AG04450 (cell line): ENCODE measurements at places on chromosomes 16 and 17.

- no peak for DNase-seq
These were observed 18.2 kb downstream of the CASC3 start for GRCh38 chr17:40158438-40159013.

DNA sequence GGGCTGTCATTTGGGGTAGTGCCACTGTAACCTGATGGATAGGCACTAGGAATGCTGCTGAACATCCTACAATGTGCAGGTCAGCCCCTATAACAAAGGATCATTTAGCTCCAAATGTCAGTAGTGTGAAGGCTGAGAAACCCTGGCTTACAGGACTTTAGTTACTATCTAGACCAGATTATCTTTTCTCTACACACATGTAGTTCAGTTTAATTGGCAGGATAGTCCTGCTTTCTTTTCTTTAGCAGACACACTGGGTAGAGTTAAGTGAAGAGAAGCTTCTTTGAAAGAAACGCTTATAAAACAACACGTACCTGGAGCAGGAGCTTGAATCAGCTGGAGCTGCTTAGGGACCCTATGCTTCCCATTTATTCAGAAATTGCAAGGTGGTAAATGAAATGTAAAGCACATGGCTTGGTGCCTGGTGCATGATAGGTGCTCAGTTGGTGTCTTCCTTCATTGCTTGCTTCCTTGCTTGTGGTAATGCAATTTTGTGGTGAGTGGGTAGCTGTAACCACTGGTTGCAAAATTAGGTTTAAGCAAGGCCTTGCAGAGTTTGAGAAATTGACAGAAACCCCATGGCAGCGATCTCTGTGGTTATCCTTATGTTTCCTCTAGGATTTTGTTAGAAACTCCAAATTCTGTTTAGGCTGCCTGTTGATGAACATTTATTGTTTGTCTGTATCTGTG, 9.4 kb downstream of the METTL9 start:
- DNase-seq, result no peak

GRCh38 chr17:7313890-7314718, 1.1 kb downstream of the GPS2 start:
- DNase-seq, result no peak

- no peak for DNase-seq
These were observed 48.1 kb downstream of the RPH3AL start for GRCh38 chr17:304461-304860.

DNA sequence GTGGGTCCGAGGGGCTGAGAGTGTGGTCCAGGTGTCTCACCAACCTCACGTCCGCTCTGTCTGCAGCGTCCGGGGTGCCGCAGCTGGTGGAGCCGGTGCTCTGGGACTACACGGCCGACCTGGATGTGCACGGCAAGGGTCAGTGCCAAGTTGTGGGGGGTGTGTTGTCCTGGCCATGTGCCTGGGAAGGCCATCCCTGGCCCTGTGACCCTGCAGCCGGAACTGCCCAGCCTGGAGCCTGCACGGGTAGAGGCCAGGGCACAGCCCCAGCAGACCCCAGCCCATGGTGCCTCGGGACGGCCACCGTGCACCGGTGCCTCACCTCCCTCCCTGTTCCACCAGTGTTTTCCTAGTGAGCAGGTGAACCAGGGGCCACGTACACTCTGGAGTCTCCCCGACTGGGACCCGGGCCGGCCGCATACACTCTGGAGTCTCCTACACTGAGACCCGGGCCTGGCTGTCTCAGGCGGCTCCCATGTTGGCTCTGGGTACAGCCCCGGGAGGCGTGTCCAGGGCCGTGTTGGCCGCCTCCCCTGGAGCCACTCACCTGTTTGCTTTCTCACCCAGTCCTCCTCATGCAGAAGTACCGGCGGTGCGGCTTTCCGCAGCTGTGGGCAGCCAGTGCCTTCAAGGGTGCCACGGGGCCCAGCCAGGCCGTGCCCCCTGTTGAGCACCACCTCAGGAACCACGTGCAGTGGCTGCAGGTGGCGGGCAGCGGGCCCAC, 13.8 kb downstream of the CYBC1 start:
- no peak for DNase-seq

- DNase-seq, result no peak
These were observed 591 bp upstream of the SLFN5 start for GRCh38 chr17:35242158-35242804.

- peak; percentile 20 for DNase-seq
These were observed 20.9 kb downstream of the COIL start for GRCh38 chr17:56939869-56940484.

DNA sequence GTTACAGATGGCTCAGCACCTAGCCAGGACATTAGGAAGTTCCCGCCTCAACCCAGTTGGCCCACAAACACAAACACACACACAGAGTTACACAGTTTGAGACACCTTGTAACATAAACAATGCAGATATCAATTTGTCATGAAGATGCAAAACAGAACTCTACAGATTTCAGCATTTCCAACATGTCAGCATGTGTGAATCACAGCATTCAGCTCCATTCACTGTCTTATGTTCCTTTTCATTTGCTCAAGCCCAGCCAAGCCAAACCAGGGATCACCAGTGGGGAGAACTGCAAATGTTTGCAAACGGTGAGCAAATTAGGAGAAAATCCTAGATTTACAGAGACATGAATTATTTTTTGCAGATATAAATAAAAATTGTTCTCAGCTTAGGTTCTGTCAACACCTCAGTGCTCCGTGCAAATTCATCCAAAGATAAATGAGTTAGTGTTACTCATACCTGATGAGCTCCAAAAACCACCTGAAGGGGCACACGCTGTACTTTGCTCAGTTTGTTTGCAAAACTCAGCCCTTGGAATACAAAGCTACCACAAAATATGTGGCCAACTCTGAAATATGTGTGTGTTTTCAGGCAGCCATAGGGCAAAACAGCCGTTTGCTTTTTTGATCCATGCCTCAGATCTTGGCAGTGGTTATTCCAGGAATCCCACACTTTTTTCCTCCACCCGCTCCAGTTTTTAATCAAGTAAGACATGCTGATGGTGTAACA, 16.3 kb upstream of the COX10 start:
- DNase-seq, result no peak
